Karpas-422 (cell line): ENCODE measurements at places on chromosomes 2 and 18.
A peak's percentile ranks its signal among the peaks of the same experiment; 100 is the strongest.

- no peak for DNase-seq
Measured at GRCh38 chr2:204654669-204655068, 109.4 kb downstream of the PARD3B start.

DNA sequence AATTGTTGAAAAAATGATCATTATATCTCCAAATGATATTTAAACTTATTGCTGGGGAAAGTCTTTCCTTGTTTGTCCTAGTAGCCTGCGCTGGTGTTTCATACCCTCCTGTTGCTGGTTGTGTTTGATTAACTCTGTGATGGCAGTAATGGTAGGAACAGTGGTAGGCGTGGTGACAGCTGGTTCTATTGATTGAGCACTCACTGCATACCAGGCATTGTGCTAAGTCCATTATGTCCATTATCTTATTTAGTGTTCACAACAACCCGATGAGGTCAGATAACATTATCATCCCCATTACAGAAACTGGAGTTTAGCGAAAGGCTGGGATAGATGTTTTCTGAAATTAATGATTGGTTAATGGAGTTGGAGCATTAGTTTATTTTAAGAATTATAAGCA, 77.8 kb upstream of the STON1 start:
- DNase-seq, result no peak

- no peak for DNase-seq
Measured at GRCh38 chr2:30981510-30981909, 156.7 kb downstream of the GALNT14 start.

DNA sequence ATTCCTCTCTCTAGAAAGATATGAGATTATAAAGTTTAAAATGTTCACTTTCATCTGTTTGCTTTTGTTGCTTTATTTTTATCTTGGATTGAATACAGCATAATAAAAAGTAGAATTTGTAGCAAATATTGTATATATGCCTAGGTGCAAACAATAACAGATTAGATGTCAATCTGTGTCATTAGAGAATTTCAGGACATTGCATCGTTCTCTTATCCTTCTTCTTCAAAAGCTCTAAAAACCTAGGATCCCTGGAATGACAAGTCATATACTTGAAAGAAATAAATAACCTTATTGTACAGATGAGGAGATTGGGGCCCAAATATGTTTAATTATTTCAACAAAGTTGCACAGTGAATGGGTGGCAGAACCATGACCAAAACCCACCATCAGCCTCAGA, 102.8 kb upstream of the BZW1 start:
- DNase-seq, result no peak

DNA sequence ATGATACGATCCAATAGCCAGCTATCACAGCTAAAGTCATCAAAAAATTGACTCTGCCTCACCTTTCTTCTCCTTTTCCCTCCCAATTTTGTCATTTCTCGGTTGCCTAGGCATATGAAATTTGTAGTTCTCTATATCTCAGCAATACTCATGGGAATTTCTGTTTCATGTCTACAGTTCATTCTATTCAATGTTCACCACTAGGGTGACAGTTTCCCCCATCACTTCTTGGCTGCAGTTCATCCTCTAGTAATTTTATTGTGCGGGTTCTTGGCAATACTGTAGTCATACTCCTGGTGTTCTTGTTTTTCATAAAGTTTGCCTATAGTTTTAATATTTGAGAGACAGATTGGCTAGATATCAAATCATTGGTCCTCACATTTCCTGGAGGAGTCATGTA, 872.2 kb upstream of the ID2 start:
- DNase-seq, result peak; percentile 65

GRCh38 chr2:105118960-105119359, 81.1 kb downstream of the MRPS9 start:
- DNase-seq, result no peak

DNA sequence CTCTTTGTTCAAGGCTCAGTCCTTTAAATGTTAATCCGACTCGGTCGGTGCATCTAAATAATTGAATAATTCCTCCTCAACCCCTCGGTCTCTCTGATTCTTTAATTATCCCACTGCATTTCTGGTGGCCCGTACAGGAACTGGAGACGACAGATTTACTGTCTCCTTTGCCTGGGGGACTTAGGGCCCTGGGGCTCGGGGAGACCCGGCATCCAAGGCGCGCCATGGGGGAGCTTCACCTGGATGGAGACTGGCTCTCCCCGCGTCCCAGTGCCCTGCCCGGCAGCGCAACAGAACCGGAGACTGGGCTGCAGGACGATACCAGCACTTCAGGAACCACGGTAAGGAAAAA, 47.7 kb upstream of the SELENOI start:
- no peak for DNase-seq
